Left lung (tissue), 14 donors: ENCODE measurements at places on chromosomes 7 and 10.

DNA sequence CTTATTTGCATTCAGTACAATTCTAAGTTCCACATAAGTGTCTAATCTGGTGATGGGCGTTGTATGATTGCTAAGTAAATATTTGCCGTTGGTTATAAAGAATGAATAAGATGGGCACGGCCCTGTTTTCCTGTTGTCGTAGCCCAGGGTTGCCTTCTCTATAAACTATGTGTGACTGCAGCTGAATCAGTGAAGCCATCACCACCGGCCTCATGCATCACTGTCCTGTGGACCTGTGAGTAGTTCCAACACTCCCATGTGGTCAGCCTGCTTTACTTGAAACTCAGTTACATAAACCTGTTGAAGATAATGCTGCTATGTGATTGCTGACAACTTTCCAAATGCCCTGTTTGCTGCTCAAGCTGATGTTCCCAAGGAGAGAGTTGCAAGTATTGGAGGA is 21.6 kb upstream of the KLF6 start:
- no peak for DNase-seq

GRCh38 chr7:25263337-25263736 is 35.1 kb upstream of the NPVF start:
- DNase-seq = no peak

DNA sequence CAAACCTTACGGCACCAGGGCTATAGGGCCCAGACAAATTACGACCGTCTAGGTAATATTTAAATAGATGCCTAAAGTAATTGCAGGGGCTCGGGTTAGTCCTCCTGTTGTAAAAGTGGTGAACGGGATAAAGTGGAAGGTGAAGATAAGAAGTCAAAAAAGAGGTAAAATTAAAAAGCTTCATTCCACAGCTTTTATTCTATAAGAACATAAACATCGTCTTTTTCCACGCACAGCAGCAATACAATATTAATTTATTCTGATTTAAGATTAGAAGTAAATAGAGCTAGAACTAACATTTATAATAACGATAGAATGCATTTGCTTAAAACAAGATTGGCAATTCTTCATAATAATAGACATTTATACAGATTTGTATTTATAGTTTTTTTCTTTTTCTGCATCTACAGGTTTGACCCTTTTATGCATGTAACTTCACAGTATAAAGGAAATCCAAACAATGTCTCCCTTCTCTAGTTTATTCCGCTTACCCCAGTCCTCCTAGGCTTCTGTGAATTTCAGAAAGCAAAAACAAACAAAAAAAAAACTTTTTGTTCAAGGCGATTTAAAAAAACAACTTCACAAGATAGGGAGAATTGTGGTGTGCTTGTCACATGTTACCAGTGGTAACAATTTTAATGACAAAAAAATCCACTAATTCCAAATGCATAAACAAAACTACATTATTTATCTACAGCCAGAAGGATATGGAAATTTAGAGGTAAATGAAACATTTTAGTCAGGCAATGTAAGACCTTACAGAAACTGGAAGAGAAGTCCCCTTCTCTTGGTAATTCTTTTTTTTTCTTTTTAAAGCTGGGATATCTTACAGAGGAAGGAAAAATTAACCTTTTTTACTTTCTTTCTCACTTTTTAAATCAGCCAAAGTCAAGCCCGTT is 3.4 kb downstream of the HOXA10 start:
- DNase-seq = no peak

- DNase-seq = no peak
Measured at GRCh38 chr10:7184660-7185366, 226.0 kb downstream of the SFMBT2 start.

DNA sequence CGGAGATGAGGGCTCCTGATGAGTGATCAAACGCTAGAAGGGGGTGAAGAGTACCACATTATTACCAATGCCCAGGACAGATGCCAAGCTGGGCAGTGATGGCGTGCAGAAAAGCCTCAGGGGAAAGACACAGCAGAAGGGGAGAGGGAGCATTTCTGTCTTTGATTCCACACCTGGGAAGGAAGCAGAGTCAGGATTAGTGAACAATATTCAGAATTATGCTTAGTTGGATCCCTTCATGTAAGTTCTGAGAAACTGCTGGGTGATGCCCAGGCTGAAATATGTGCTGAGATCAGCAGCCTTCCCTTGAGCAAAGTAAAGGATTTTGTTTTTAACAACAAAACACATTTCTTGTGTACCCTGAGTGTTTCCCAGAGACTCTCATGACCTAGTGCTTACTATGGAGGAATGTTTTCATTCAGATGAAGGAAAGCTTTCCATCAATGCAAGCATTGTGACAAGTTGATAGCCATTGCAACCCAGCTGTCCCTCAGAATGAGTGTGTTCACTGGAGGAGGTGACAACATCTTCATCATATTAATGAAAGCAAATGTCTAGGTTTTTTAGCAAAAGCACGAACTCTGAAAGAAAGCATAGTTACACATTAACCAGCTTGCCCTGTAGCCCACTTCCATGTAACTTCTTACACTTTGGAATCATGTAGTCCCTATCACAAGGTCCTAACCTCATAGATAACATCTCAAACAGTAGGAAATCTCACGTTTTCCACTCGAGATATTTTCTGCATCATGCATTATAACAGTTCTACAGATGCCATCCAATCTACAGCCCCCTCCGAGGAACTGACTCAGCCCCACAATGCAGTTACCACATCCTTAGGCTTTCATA is 23.8 kb upstream of the AKR1C1 start:
- DNase-seq = no peak

DNA sequence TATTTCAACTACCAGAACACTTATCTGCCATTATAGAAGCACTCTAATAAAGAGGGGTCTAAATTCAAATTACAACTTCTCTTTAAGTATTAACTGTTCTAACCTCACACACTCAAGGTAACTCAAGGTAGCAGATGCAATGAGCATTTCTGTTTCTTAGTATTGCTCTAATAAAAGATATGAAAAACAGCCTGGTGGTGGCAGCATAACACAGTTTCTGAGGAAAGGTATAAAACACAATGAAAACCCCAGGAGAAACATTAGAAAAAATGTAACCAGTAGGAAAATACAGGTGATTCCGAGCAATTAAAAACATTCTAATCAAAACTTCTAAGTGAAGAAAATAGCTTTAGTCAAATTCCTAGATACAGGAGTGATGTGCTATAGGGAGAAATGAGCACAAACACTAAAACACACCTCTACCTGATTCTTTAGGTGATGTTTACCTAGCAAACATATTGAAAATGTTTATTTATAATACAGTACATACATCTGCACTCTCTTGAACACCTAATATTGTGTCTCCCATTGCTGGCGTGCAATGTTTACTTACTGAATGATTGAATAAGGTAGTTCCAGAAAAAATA is 3.5 kb downstream of the MKRN1 start:
- DNase-seq = peak; percentile 7
